ENCODE measurements at places on chromosomes 16 and 17. TPM values are rescaled to one million over a fixed set of nuclear protein-coding genes. Genes with fewer than 3 reads are reported as not detected.

Gene TLCD2
- 3.2 TPM for total RNA-seq

Gene TNFSF13
- 1.3 TPM for total RNA-seq

Gene GPR139
- not detected for total RNA-seq

Gene KARS1
- 143 TPM for total RNA-seq

Gene ADGRG3
- not detected for total RNA-seq

Gene WDR59
- 36.6 TPM for total RNA-seq

Gene PLLP
- not detected for total RNA-seq

Gene SLC6A2
- not detected for total RNA-seq

Gene ALOX12B
- total RNA-seq: not detected

Gene TP53TG3F
- total RNA-seq: not detected

- no peak for DNase-seq
Observed at GRCh38 chr17:57485916-57486881, 229.9 kb downstream of the MSI2 start.

GRCh38 chr16:11100239-11100750 lies 155.7 kb downstream of the SOCS1 start:
- peak; percentile 88 for DNase-seq

DNA sequence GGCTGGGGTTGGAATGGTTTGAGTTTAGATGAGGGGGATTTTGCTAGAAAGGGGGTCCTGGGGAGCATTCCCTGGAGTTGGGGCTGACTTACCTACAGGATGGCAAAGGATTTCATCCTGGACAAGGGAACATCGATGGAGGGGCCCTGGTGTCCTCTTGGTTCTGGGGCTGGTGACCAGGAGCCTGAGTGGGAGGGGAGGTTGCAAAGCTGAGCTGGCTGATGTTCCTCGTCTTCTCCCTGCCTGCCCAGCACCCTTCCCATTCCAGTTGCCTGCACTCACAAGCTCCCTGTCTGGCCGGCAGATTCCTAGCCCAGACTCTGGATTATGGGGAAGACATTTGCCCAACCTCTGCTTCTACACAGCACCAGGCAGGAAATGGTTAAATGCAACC lies 37.2 kb downstream of the ITGAE start:
- DNase-seq: no peak

DNA sequence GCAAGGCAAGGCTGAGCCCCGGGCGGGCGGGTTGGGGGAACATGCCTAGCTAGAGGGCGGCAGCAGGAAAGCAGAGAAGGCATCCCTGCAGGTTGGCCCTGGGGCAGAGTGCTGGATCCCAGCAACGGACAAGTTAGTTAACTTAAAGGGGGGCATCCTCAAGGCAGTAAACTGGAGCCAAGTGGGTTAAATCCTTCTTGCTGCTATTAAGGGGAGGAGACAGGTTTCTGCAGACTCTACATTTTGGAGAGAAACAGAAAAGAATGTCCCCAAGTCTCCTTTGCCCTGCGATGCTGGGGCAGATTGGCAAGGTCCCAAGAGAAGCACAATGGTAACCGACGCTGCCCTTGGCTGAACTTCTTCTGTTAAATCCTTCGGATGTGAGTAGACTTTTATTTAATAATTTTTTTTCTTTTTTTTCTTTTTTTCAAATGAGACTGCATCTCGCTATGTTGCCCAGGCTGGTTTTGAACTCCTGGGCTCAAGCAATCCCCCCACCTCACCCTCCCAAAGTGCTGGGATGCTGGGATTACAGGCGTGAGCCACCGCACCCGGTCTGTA lies 14.0 kb downstream of the ATP5PD start:
- DNase-seq: no peak

DNA sequence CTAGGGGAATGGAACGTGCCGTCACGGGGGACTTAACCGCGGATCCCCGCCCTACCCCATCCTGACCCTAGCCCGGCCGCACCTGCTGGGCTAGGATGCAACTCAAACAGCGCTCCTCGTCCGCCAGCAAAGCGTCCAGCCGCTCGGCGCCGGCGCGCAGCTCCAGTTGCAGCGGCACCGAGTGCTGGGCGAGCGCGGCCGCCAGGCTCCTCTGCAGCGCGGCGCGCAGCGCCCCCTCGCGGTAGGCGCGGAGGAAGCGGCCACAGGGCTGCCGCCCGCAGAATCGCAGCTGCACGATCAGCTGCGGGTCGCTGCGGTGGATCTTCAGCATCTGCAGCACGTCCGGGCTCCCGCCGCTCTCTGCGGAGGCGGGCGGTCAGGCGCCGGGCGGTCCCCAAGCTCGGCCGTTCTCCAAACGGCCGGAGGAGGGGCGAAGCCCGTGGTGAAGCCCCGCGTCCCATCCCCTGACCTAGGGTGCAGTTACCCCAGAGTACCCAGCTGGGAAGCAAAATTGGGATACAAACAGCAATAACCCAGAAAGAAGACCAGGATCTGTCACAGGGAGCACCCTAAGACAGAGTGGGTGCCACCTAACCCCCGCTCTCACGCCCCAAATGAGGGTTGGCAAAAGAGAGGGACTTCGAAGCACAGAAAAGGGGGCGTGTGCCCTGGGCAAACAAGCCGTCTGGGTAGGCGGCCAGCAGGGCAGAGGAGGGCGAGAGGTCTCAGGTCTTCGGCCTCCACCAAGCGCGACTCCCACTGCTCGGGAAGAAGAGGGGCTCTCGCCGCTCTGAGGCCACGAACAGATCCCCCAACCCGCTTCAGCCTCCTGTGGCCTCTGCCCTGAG lies 4.2 kb downstream of the TRADD start:
- DNase-seq: peak; percentile 56

DNA sequence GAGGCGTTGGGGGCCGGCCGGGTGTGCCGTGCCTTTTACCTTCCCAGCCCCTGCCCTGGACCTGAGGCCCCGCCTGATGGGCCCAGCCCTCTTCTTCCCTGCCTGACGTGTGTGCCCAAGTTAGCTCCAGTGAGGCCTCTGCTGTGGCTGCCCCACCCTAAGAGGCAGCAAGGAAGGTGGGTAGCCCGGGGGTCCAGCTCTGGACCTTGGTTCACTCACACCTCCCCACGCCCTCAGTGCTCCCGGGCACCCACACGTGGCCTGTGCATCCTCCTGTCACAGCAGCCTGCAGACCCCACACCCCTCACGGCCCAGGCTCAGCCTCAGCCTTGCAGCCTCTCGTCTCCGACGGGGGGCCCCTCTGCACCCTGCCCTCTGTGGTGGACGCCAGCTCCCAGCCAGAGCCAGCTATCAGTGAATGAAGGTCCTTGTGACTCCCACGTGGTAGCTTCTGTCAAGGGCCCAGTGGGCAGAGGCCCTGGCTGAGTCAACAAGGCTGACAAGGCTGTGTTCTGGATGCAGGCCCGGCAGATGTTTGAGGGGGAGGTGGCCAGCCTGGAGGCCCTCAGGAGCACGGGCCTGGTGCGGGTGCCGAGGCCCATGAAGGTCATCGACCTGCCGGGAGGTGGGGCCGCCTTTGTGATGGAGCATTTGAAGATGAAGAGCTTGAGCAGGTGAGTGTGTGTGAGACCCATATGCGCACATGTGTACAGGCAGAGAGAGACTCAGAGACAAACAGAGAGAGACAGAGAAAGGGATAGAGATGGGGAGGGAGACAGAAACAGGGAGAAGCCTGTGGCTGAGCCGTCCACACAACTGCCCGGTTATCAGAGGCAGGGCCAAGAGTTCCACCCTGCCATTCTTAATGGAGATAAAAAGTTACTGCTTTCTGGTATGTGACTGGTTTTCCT lies 2.8 kb downstream of the FN3K start:
- no peak for DNase-seq

DNA sequence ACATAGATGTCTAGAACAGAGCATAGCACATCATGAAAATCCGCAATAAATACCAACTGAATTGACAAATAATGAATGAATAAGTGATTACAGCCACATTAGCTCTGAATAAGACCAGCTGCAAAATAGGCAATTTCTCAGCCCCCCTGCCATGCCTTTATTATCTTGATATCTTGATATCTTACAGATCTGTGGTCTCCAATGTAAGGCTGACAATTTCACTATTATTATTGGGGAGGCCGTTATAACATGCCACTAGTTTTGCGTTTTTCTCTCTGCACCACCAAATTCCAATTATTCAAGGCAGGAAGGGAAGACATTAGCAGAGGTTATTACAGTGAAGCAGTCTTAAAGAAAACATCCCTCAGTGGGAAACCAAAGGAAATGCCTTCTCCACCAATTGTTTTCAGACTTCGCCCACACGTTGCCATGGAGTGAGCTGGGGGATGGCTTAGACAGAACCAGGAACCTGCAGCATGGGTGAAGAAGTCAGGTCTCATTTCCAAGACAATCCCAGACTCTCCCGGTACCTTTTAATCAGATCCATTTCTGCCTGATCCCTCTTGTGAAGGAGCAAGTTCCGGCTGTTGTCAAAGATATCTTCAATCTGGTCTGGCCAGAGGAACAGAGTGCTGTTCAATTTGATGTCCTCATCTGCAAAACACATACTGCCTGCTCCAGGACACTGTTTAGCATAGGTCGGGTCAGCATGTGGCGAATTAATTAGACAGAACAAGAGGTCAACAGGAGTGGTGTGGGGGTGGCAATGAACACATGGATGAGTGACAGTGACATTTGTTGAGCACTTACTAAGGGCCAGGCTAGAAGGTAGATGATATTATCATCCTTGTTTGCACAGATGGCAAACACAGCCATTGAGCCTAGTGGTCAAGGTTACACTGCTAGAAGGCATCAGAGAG lies 46.4 kb downstream of the DNAH3 start:
- DNase-seq: peak; percentile 16

- peak; percentile 17 for DNase-seq
Observed at GRCh38 chr16:50741225-50741780, 583 bp upstream of the CYLD start.

- DNase-seq: no peak
Observed at GRCh38 chr16:67477960-67478554, 2.9 kb downstream of the ATP6V0D1 start.

GRCh38 chr17:16980813-16981731 lies 9.2 kb upstream of the TNFRSF13B start:
- DNase-seq: no peak

DNA sequence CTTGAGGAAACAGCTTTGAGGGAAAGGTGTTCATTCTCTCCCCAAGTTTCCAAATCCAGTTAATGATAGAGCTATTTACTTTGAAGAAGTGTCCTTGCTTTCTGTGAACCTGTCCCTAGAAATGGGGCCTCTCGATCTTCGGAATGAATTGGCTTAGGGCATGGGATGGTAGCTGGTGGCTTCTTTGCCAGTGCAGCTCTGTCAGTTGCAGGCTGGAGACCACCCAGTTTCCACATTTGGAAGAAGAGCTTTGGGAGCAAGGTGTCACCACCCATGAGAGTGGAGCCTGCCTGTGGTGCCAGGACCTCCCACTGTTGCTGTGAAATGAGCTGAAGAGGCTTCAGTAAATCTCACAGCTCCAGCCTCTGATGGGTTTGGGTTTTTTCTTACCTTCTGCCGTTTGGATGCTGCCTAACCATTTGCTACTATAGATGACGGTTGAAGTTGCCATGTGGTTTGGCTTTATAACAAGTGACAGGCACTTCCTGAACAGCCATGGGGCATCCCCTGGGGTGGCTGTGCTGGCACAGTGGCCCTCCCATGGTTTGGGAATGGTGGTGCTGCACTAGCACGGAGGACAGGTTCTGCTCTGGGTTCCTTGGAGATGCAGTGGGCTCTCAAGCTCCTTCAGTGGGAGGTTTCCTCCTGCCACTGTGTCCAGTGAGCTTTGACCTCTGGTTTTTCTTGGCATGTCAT lies 19.5 kb upstream of the SLC5A10 start:
- no peak for DNase-seq

DNA sequence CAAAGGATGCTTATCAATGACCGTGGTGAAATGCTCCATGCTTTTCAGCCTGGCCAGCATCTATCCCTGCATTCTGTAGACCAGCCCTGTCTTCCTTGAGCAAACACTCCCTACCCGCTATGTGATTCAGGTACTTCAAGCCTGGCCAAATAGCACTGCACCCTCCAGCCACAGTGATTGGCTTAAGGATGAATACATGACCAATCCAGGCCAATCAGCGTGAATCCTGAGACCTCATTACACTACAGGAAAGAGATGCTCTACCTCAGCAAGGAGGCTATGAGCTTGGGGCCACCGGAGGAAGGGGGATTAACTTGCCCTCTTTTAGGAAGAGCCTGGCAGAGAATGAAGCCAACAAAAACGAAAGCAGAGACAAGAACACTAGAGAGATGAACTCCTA lies 162.5 kb downstream of the ZNF423 start:
- no peak for DNase-seq

GRCh38 chr17:67578142-67578457 lies 139.6 kb upstream of the NOL11 start:
- no peak for DNase-seq

- peak; percentile 79 for DNase-seq
Observed at GRCh38 chr16:83305092-83305491, 502.7 kb upstream of the HSBP1 start.

DNA sequence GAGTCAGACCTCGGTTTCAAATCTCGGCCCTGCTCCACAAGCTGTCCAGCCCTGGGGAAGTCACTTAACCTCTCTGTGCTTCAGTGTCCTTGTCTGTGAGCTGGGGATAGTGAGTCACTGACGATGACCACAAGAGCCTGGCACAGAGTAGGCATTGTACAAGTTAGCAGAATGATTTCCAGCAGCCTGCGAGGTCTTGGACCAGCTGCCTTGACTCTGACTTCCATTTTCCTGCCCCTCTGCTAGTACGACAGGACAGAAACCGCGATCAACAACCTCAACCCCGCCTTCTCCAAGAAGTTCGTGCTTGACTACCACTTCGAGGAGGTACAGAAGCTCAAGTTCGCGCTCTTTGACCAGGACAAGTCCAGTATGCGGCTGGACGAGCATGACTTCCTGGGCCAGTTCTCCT lies 20.7 kb downstream of the CPNE2 start:
- DNase-seq: peak; percentile 7

DNA sequence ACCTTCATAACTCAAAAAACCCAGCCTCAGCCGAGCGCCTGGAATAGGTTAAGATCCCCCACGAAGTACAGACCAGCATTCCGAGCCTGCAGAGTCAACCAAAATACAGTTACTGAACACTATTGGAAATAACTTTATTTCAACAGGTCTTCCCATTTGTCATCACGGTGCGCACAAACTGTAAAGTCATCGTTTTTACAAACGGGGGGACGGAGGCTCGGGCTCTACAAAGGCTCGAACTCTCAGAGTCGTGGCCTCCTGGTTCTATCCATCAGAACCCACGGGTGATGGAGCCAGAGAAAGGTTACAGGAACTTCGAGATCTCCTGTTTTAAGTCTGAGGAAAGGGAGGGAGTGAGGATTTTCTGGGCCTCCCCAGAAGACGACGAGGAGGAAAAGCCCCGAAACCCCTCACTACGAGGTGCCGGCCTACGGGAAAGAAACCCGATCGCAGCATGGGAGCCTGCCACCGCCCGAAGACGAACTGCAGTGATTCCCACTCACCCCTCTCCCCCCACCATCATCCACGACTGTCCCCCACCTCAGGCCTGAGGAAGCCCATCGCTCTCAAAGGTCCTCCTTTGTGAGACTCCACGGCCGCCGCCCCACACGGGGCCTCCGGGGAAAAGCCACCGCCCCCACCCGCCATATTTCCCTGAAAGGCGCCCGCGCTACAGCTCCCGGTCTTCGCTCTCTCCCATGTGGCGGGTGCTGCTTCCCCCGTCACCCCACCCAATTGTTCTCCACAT lies 917 bp downstream of the YWHAE start:
- peak; percentile 29 for DNase-seq

DNA sequence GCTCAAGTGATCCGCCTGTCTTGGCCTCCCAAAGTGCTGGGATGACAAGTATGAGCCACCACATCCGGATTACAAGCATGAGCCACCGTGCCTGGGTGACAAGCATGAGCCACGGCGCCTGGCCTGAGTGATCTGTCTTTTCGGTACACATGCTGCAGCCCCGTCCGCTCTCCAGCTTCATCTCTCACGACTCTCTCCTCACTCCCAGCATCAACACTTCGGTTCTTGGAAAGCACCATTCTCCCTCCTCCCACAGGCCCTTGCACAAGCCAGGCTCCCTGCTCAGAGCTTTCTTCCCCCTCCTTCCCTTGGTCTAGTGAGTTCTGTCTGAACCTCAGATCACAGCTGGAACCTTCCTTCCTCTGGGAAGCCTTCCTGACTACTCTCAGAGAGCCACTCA lies 6.5 kb upstream of the NCBP3 start:
- DNase-seq: no peak

All from HFFc6 (cell line).